ENCODE measurements at places on chromosomes 2 and 18. TPM values are rescaled to one million over a fixed set of nuclear protein-coding genes. Genes with fewer than 3 reads are reported as not detected.

The RTP5 gene
- total RNA-seq = not detected

The MAP3K19 gene
- not detected for total RNA-seq

The POTEI gene
- total RNA-seq = 1.3 TPM

The PHLPP1 gene
- total RNA-seq = 29.6 TPM

The NT5DC4 gene
- total RNA-seq = not detected

DNA sequence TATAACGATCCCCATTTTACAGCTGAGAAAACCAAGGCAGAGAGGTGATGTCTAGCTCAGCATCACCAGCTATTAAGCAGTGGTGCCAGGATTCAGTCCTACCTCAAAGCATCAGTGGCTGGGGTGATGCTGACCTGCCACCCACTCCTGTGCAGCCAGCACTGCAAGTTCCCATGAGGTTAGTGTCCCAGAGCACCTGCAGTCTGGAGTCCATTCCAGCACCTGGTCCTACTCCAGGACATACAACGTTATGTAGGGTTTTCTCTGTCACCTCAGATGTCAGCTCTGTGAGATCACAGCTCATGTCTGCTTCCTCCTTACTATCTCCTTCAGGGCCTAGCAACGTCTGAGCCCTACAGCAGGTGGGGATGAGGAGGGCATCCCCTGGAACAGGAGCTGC lies 328.0 kb upstream of the HS6ST1 start:
- H3K27me3 ChIP-seq = no peaks in the 10 kb centered on the region
- DNase-seq = no peak
- H3K27ac ChIP-seq = no peak overlapping the region
- no peak overlapping the region for H3K4me3 ChIP-seq

DNA sequence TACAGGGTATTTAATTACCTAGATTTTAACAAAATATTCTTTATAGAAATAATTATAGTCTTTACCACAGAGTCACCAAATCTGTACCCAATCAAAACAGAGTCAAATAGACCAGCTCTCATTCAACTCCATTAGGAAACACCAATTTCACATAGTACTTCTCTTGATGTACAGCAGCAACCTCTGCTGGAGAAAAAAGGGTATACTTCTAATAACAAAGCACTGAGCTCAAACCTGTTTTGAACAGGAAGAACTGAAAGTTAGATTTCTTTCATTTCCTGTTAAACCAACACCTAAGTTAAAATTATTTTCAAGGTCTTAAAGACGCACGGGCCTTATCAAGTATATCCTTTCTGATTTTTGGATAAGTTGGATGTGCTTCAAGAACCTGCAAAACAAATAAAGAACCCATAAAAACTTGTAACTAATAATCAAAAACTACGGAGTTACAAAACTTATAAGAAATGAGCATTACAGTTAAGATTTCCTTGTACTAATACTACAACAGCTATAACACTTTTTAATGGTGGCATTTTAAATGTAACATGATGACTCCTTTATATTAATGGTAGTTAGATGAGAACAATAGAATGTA lies 79.0 kb downstream of the TTC21B start:
- H3K27me3 ChIP-seq = no peaks in the 10 kb centered on the region
- no peak overlapping the region for H3K27ac ChIP-seq
- no peak for DNase-seq
- peaks cover 31% of the 10 kb centered on the region for H3K4me1 ChIP-seq
- H3K4me3 ChIP-seq = peak overlapping the region; percentile 2

GRCh38 chr2:78908973-78909372 lies 116.5 kb upstream of the REG3G start:
- no peak overlapping the region for H3K27ac ChIP-seq
- H3K27me3 ChIP-seq = no peaks in the 10 kb centered on the region
- DNase-seq = no peak
- H3K4me1 ChIP-seq = no peaks in the 10 kb centered on the region

DNA sequence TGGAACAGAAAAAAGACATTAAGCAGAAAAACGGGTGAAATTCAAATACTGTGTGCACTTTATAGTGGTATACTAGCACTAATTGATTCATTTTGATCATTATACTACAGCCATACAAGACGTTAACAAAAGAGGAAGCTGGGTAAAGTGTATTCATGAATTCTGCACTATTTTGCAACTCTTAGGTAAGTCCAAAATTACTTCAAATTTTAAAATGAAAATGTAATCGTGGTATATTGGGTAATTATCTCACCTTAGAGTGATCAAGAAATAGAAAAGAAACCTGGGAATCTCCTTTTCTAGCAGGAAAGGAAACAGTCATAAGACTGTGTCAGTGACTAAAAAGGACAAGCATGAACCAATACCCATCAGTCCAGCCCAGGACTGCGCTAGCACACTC lies 5.4 kb downstream of the TGFBRAP1 start:
- H3K27me3 ChIP-seq = no peaks in the 10 kb centered on the region
- H3K36me3 ChIP-seq = no peaks in the 10 kb centered on the region
- H3K27ac ChIP-seq = no peak overlapping the region
- peaks cover 16% of the 10 kb centered on the region for H3K4me1 ChIP-seq
- no peak overlapping the region for H3K4me3 ChIP-seq

- no peak overlapping the region for H3K4me3 ChIP-seq
- peaks cover 3% of the 10 kb centered on the region for H3K36me3 ChIP-seq
- H3K4me1 ChIP-seq = peaks cover 12% of the 10 kb centered on the region
- DNase-seq = no peak
Measured at GRCh38 chr2:205836477-205837221, 154.3 kb downstream of the NRP2 start.

GRCh38 chr2:219335373-219335786 lies 2.8 kb upstream of the RESP18 start:
- H3K36me3 ChIP-seq = no peaks in the 10 kb centered on the region
- no peak for DNase-seq
- peaks cover 97% of the 10 kb centered on the region for H3K27me3 ChIP-seq
- H3K27ac ChIP-seq = no peak overlapping the region
- H3K4me1 ChIP-seq = peaks cover 3% of the 10 kb centered on the region

GRCh38 chr2:229090225-229090624 lies 180.9 kb downstream of the PID1 start:
- H3K4me3 ChIP-seq = no peak overlapping the region
- no peak for DNase-seq
- no peaks in the 10 kb centered on the region for H3K27me3 ChIP-seq
- H3K36me3 ChIP-seq = no peaks in the 10 kb centered on the region
- H3K27ac ChIP-seq = peak overlapping the region; percentile 13

- no peak for DNase-seq
- peak overlapping the region; percentile 1 for H3K4me3 ChIP-seq
- no peaks in the 10 kb centered on the region for H3K36me3 ChIP-seq
Measured at GRCh38 chr2:73289304-73289703, 4.0 kb downstream of the EGR4 start.

DNA sequence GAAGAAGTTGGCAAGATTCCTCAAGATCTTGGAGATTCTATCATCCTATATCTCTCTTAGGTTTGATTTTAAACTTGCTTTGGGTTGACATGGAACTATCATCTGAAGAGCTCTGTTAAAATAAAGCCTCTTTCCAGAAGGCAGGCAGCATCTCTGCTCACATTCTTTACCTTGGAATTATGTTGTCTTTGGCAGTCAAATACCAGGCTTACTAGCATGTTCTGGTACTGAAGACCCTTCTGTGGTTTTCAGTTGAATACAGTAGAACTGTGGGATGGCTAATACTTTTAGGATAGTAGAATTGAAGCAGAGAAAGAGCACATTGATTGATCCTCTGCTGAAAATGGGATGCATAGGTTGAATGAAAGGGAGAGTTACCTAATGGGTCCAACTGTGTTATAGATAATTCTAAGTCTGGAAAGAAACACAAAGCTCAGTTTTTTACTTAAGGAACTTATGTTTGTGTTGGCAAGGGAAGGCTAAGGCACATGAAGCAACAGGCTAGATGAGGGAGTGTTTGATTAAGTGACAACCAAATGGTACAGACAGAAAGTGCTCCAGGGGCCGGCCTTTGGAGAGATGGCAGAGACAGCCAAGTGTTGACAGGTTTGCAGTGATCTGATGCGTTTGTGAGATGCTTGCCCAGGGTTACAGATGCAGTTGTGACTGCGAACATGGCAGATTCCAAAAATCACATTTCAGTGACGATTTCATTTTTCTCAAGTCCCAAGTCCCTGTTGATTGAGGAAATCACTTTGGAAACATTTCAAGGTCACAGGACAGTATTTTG lies 397.9 kb downstream of the MEIS1 start:
- no peak overlapping the region for H3K4me3 ChIP-seq
- H3K27ac ChIP-seq = no peak overlapping the region
- H3K27me3 ChIP-seq = peaks cover 2% of the 10 kb centered on the region
- no peaks in the 10 kb centered on the region for H3K36me3 ChIP-seq
- H3K4me1 ChIP-seq = no peaks in the 10 kb centered on the region

DNA sequence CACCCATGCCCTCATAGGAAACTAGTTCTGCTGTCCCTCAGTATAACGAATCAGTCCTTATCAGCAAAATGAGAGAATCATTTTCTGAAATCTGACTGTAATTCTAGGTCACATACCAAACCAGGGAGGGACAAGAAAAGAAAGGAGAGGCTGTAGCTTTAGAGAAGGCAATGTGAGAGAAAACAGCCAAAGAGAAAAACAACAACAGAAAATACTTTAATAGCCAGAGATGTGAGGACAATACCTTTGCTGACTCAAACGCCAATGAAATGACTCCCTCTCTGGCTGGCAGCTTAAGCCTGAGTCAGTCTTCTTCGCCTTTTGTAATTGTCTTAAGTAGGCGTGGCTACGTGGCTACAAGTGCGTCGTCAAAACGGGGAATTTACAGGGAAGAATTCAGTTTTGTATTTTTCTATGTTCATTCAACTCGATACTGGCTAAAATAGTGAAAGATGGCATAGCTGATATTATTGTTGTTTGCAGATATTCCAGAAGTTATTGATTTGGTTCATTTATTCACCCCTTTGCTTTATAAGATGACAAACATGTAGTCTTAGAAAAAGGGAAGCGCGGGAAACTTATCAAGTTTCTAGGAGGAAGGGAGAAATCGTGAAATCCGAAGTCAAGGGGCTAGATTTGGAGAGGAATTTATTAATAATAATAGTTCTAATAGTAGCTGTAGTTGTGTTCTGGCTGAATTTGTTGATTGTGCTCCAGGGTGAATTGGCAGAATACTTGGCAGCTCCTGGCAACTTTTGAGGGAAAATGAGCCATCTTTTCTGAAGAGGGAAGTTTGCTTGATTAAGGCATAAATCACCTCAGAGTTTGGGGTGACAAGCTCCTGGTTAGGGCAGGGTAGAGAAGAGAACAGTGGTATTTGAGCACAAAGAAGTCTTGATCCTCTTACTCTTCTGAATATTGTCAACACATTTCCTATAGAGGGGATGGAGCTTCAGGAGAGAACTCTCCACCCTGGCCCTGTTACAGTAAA lies at the start of gene IL1A:
Gene IL1A, minus strand, starts transcription at position 295 of the 991 bp plus-strand sequence. CDS start 723 bp downstream, outside the sequence.
- no peaks in the 10 kb centered on the region for H3K36me3 ChIP-seq
- H3K4me3 ChIP-seq = no peak within 1 kb of the TSS
- no peak within 1 kb of the TSS for H3K27ac ChIP-seq
- no peaks in the 10 kb centered on the region for H3K27me3 ChIP-seq

- no peak for DNase-seq
- no peak overlapping the region for H3K4me3 ChIP-seq
- no peaks in the 10 kb centered on the region for H3K27me3 ChIP-seq
- H3K4me1 ChIP-seq = peaks cover 4% of the 10 kb centered on the region
- H3K27ac ChIP-seq = peak overlapping the region; percentile 71
Measured at GRCh38 chr18:9688036-9688741, 19.9 kb upstream of the RAB31 start.

DNA sequence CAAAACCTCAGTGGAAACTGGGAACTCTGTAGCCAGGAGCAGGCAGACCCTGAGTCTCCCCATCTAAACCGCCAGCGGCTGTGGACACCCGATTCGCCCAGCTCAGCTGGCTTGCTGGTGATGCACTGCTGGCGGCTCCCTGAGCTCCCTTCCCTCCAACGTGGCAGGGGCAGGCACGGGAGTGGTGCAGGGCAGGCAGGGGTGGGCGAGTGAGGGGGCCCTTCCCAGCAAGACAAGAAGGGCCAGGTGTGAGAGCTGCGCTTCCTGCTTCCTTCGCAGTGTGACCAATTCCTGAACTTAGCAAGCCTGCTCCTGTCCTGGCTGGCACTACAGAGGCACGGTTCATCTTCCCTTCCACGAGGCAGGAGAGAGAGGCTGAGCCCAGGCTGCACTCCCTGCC lies 12.3 kb upstream of the SEMA4C start:
- H3K27me3 ChIP-seq = no peaks in the 10 kb centered on the region
- H3K27ac ChIP-seq = no peak overlapping the region
- no peak overlapping the region for H3K4me3 ChIP-seq
- no peak for DNase-seq
- H3K36me3 ChIP-seq = no peaks in the 10 kb centered on the region

GRCh38 chr2:17043173-17043572 lies 377.5 kb upstream of the CYRIA start:
- H3K4me1 ChIP-seq = peaks cover 4% of the 10 kb centered on the region
- no peaks in the 10 kb centered on the region for H3K36me3 ChIP-seq
- no peak overlapping the region for H3K4me3 ChIP-seq
- DNase-seq = no peak

DNA sequence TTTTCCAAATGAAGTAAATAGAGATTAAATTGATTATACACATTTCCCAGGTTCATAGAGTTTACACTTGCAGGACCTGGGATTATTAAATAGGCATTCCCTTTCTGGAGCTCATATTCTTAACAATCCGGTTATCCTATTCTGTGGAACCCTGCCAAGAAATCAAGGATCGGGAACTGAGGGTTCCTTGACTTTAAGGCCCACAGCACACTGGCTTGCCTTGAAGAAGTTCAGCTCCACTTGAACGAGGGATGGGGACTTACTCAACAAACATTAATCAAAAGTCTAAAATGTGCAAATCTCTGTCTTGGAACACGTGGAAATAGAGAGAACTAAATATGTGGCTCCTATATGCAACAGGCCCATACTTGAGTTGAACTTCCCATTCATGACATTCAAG lies 142.3 kb upstream of the RGPD4 start:
- no peaks in the 10 kb centered on the region for H3K27me3 ChIP-seq
- H3K27ac ChIP-seq = no peak overlapping the region
- DNase-seq = no peak
- H3K4me3 ChIP-seq = no peak overlapping the region

DNA sequence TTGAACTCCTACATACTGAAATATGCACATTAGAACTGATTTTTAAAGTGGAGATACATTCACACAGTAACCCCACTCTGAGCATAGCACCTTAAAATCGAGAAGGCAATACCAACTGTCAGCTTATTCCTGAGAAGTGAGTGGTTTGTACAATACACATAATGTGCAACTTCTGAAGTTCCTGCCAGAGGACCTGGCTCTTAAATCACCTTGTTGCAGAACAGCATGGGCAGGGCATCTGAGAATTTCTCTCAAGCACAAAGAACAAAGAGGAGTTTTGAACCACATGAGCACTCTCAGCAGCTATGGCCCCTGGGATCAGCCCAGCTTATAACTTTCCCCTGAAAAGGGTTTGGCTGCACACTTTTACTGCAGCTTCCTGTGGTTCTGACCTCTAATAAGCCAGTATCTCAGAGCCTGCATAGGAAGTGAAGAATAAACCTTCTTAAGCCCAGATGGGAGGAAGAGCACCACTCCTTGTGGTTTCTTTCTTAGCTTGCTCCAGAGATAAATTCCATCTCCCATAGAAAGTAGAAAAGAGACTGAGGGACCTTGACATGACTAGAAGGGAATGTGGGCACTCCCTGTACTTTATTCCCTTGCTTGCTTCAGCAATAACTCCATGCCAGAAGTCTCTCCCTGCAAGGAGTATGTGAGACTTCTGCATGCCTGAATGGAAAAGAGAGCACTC lies 862.3 kb downstream of the SUCLG1 start:
- no peaks in the 10 kb centered on the region for H3K4me1 ChIP-seq
- no peak for DNase-seq
- no peaks in the 10 kb centered on the region for H3K36me3 ChIP-seq
- H3K27ac ChIP-seq = no peak overlapping the region

Data from neural crest cell (in vitro differentiated cells).